NK-92 treated with Interleukin-12 subunit alpha and Interleukin-12 subunit beta, amount 100 ng/mL, for 24 hours (cell line): ENCODE measurements at places on chromosomes 11 and 22.

DNA sequence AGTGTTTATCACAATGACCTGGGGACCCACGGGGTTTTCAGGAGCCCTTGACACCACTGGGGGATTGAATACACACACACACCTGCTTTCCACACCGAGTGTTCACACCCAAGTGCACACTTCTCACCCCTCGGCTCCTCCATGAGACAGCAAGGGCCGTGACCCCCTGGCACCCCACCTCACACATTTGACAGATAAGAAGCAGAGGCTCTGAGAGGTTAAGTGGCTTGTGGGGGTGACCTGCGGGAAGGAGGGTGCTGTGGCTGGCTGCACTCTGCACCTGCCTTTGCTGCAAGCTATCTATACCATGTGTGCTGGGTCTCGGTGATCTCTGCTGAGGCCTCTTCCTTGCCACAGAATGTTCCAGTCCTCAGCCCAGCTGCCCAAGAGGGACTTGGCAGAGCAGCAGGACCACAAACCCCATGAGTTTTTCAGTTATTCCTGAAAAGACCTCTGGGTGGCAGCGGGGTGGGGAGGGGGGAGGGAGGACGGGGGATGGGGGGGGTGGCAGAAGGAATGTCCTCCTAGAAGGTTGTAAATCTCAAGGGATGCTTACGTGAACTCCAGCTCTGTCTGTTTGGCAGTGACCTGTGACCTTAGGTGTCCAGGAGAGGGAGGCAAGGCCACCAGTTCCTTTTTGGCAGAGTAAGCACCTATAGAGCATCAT is 47.9 kb upstream of the RFPL3 start:
- DNase-seq: no peak

DNA sequence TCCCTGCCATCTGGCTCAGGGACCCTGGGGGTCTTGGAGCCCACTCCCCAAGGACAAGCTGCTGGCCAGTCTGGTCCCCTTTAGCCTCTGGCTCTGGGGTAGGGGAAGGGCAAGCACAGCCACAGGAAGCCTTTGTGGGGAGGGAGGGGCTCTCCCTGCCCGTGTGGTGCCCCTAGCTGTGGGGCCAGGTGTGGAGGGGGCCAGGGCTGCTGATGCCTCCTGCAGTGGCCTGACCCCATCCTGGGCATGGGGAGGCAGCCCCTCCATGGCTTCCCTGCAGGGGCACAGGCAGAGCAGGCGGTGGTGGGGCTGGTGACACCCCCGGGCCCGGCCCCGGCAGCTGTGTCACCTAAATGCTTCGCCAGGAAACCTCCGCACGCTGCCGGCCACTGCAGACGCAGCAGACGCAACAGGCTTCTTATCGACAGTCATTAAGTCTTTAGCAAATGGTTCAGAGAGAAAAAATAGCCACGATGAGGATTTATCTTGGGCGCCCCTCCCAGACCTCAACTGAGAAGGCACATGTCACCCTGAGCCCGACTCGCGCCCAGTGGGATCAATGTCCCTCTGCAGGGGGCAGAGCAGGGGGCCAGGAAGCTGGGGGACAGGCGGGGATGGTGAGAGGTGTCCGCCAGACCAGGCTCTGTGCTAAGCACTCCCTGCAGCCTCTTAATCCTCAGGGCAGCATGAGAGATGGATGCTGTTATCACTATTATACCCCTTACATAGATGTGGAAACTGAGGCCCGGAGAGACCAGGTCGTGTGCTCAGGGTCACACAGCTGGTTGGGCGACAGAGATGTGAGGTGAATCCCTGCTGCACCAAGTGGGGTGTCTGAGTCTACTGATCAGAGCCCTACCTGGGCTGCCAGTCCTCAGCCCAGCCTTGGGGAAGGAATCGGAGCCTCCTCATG is 33.9 kb downstream of the FLRT1 start:
- no peak for DNase-seq

- no peak for DNase-seq
Measured at GRCh38 chr22:28105413-28105812, 186.4 kb upstream of the PITPNB start.

- no peak for DNase-seq
Measured at GRCh38 chr11:105401269-105401809, 208.5 kb upstream of the GRIA4 start.

DNA sequence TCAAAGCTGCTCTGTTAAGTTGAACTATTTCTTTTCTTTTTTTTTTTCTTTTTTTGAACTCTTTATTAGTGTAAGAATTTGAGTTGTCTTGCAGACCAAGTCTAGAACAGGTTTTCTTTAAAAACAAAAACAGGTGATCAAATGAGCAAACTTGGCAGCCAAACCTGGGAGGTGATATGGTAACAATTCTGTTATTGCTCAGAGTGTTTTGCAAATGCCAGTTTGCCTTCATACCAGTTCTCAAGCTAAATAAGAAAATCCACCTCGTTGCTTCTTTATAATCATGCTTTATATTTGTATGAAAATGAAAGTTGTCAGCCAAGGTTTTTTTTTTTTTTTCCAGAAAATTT is 76.9 kb downstream of the DEPDC5 start:
- DNase-seq: no peak

DNA sequence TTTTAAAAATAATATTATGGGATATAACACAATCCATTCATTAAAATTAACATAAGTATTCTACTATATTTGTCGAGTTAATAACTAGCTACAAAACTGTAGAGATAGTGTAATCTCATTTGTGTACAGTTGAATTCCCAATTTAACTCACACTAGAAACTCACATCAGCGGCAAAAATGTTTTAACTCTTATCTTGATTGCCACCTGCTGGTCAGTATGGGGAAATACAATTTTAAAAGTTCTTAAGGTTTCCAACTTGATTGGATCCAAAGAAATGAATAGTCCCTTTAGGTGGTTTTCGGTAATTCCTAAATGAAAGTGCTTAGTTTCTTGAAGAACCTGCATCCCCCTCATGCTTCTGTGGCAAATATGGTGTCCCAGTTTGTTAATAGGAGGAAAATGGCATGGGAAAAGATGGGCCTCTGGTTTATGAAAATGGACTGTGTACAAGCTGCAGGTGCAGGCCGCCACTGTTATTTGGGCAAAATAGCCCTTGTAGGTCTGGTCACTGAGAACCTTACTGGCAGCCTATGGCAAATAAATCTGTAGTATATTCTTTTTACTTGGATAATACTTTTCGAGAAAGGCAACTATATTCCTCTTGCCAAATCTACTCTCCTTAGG is 33.7 kb upstream of the SLC17A6 start:
- no peak for DNase-seq

DNA sequence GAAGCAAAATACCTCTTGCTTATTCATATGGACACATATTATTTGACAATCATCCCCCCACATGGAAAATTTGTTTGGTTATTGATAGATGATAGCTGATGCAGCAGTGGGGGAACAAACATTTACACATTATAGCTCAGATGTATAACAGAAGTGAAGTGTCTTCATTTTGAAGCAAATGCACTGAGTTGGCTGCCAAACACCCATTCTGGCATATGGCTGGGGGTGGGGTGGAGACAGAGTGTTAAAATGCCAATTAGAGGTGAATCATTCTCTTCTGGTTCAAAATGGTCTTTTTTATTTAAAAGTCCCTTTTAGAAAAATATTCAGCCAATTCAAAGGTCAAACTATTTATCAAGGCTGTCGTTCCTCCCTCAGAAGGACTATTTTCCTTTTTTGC is 157.3 kb upstream of the TRPC6 start:
- DNase-seq: no peak

GRCh38 chr11:27427183-27427980 is 45.2 kb downstream of the LGR4 start:
- no peak for DNase-seq

- DNase-seq: peak; percentile 18
Measured at GRCh38 chr11:15819679-15820286, 536.6 kb downstream of the SOX6 start.

GRCh38 chr11:109972939-109973338 is 120.3 kb upstream of the ZC3H12C start:
- DNase-seq: no peak

DNA sequence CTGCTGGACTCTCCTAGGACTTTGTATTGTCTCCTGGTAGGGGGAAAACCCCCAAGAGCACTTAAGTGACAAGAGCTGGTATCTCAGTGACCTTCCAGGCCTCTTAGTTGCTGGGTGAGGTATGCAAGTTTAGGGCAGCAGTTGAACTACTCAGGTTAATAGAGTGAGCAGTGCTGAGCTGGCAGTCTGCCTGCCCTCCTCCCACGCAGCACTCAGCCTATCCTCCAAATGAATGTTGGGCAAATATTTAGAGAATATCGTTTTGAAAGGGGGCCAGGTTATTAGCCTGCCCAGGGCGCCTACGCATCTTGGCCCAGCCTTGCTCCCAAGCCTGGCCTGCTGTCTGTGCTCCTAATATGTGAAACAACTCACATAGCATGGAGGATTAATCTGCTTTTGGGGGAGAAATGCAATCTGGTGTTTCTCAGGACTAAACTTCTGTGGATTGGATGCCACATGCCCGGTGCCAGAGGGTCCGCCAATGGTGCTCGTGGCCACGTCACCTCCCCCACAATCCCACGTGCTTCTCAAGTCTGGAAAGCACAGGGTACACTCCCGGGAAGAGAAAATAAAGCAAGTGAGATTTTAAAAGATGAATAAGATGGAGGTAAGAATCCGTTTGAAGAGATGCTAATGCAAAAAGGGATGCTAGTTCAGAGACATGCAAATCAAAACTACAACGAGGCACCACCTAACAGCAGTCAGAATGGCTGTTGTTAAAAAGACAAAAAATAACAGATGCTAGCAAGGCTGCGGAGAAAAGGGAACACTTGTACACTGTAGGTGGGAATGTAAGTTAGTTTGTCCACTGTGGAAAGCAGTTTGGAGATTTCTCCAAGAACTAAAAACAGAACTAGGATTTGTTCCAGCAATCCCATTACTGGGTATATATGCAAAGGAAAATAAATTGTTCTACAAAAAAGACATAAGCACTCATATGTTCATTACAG is 67.7 kb downstream of the SPON1 start:
- no peak for DNase-seq

- peak; percentile 47 for DNase-seq
Measured at GRCh38 chr11:61963282-61964057, 4.0 kb downstream of the FTH1 start.

GRCh38 chr22:46090036-46090591 is 60.2 kb upstream of the PPARA start:
- DNase-seq: no peak

GRCh38 chr11:13127161-13127560 is 118.0 kb downstream of the RASSF10 start:
- DNase-seq: no peak

- peak; percentile 92 for DNase-seq
Measured at GRCh38 chr11:72814286-72815109, at the start of gene ATG16L2. TSS of gene ATG16L2 (plus strand) at chr11:72814411. CDS start at chr11:72814446, 35 bp downstream.

GRCh38 chr11:128450882-128451651 is 136.3 kb downstream of the ETS1 start:
- DNase-seq: no peak

DNA sequence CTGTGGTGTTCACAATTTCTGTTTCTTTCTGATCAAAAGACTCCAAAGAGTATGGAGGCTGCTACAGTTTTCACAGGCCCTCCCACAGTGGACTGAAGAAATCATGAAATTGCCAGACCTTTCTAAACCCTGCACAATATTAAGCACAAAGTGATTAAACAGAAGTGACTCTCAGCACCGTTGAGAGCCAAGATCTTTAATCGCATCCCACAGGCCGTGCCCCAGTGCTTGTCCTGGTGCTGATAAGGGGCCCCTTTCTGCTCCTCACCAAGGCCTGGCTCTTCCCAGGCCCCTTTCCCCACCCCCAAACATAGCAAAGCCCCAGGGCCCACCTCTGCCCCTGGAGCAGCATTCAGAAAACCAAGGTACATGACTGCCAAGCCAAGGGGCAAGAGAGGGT is 57.4 kb upstream of the BMAL1 start:
- DNase-seq: no peak

- no peak for DNase-seq
Measured at GRCh38 chr11:98561252-98561651, 459.5 kb upstream of the CNTN5 start.

DNA sequence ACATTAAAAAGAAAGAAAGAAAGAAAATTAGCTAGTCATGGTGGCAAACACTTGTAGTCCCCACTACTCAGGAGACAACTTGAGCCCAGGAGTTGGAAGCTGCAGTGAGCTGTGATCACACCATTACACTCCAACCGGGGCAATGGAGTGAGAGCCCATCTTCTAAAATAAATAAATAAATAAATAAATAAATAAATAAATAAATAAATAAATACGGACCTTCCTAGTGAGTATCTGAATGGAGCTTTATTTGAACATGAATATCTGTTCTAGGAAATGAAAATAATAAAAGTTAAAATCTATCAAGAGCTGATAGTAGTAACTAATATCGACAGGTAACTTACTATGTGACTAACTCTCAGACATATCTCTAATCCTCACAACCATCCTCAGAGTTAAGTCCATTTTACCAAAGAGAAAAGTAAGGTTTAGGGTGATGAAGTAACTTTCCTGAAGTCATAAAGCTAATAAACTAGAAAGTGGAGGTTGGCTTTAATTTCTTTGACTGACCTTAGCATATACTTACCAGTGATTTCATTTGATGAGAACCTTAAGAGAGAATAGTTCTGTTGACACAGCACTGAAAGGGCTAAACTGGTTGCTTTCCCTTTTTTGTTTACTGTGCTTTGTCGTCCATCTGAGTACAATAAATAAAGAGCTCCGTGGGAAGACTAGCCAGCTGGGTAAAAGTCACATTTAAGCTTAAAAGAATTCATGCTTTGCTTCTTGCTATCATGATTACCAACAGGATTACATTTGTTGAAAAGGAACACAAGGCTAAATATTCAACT is 22.4 kb downstream of the ENTHD1 start:
- DNase-seq: no peak

DNA sequence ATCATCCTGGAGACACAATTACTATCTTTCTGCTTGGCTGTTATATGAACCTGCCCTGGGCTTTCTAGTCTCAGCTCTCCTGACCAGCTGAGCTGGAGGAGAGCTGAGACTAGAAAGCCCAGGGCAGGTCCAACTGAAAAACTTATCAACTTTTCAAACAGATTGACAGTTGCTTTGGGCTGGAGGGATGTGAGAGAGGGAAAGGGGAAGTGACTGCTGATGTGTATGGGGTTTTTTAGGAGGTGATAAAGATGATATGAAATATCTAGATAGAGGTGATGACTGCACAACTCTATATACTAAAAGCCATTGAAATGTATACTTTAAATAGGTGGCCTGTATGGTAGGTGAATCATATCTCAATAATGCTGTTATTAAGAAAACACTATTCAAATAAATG is 60.2 kb upstream of the CHRM4 start:
- DNase-seq: no peak
